ENCODE measurements at places on chromosomes 2 and 18.

GRCh38 chr18:34795070-34795732 is 85.1 kb downstream of the DTNA start:
- DNase-seq, result no peak

GRCh38 chr18:71036783-71037182 is 747.9 kb downstream of the SOCS6 start:
- peak; percentile 41 for DNase-seq

GRCh38 chr2:101630224-101630949 is 67.1 kb upstream of the MAP4K4 start:
- DNase-seq, result no peak

DNA sequence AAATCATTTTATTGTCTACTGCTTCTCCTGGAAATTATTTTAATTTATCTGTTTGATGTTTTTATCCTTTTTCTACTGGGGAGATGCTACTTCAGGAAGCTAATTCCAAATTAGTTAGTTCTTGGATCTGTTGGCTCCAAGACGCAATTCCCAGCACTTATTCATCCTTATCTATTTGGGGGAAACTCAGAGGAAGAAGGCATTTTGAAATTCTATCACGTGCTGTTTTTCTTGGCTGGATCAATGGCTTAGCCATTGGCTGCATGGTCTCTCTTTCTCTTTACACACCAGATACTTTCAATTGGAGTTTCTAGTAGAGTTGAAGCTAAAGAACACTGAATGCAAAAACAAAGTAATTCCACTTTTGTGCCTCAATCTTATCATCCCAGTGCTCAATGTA is 98.3 kb downstream of the RAPGEF4 start:
- DNase-seq, result peak; percentile 11

- no peak for DNase-seq
Measured at GRCh38 chr2:2742726-2743125, 411.7 kb upstream of the MYT1L start.
